Activated CD4-positive, alpha-beta T cell treated with anti-CD3 and anti-CD28 coated beads, Interleukin-2, Interleukin-4, amounts not matched to agents 100 ng/mL and 50 ng/mL, durations not matched to agents 16 hours and 8 hours (primary cell): ENCODE measurements at places on chromosomes 3 and 15.

DNA sequence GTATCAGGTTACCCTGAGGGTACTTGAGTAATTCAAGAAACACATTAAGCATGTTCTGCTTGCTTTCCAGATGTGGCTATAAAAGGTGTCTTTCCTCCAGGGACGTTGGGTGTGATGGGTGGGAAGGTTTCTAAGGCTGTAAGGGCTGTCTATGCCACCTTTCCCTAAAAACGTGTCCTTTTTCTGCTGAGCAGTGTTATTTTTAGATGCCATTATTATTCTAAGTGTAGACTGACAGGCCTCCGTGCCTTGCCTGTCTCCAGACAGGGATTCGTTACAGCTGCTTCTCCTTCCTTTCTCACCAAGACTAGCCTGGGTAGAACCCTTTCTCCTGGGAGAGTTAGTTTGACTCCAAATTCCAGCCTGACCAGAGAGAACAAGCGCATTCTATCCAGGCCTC is 26.8 kb upstream of the RHO start:
- DNase-seq: no peak

DNA sequence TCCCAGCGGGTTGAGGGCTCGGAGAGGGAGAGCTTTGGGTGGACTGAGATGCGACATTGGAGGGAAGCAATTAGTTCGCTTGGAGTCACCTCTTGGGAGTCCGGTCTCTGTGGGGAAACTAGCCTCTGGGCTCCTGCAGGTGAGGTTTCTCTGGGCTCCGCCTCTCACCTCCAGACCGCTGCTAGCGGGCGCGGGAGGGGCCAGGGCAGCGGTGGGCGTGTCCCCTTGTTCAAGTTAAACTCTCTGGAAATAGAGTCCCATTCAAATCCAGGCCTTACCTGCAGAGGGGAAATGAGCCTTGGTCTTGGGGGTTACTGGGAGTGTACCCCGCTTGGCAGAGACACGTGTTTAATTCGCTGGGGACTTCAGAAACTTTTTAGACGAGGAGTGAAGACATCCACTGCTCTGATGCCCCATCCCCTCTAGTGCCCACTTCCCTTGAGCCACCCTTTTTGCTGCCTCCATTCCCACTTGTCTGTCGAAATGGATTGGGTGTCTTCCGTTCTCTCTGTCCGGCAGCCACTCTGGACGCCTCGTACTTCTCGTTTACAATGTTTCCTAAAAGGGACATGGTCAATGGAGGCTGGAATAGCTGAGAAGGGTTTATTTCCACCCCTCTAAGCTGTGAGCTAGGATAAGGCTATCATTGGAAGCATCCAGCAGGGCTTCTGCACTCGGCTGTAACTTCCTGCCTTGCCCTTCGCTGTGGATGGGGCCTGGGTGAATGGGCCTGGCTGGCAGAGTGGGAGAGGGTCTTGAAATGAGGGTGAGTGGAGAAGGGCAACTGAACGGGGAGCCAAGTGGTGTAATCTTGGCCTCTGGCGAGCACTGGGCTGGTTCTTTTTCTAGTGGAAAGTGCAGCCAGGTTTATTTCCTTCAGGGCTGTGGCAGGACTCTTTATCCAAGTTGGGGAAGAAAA is 1.1 kb downstream of the MITF start:
- peak; percentile 2 for DNase-seq

GRCh38 chr3:71563827-71564226 is 19.7 kb downstream of the FOXP1 start:
- DNase-seq: no peak

GRCh38 chr3:121957674-121958415 is 63.6 kb downstream of the SLC15A2 start:
- DNase-seq: no peak

DNA sequence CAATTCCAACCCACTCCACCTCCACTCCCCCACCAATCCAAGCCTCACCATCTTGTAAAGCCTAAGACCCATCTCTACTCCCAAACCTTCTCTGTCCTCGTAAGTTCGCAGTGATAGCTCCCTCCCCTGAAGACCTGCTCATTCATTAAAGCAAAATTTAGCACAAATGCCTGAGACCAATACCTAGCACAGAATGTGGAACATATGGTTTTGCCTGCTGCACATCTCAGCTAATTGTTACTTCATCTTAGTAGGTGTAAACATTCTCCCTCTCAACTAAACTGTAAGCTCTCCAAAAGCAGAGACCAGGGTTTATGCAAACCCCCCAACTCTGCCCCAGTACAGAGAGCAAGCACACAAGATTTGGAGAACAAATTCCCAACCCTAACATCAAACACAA is 20.5 kb downstream of the DCLK3 start:
- DNase-seq: no peak

DNA sequence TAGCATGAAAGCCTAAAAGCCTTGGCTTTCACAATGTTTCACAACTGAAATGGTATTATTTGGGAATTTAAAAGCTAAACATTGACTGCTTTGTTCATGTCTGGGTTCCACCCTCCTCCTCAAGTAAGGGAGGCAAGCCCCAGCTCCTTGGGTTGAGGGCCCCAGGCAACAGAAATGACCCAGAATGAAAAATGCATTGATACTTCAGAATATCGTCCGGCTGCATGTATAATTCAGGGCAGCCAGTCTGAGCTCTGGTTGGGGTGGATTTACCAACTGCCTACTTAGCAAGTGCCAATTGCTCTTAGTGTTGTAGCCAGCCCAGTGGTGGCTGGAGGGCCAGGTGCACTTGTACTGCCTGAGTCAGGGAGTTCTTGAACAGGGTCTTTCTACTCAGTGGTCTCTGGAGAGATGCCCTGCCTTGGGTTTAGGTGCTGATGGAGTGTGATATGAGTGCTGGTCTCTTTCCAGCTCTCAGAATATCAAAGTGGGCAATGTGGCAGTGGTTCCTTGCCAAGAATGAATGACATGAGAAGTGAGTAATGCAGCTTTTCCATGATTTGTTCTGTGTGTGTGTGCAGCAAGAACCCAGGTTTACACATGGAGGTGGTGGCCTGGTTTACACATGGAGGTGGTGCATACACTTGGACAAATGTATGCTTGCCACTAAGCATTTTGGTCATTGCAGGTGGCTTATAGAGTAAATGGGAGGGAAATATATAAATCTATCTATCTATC is 40.9 kb upstream of the ADAMTSL3 start:
- DNase-seq: no peak

- DNase-seq: no peak
Measured at GRCh38 chr3:46858456-46858855, 4.8 kb downstream of the MYL3 start.

DNA sequence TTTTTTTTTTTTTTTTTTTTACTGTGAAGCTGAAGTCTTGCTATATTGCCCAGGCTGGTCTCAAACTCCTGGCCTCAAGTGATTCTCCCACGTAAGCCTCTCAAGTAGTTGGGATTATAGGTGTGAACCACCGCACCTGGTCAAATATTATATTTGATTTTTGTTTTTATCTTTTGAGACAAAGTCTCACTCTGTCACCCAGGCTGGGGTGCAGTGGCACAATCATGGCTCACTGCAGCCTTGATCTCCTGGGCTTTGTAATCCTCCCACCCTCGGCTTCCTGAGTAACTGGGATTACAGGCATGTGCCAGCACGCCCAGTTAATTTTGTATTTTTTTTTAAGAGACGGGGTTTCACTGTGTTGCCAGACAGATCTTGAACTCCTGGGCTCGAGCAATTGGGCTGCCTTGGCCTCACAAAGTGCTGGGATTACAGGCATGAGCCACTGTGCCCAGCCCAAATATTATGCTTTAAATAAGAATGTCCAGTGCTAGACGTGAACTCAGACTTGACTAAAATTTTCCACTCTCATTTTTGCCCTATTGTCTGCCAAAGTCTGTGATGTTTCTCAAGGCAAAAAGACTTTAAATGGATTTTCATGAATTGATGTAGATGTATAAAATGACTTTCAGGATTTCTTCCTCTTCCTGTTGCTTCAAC is 33.4 kb upstream of the CRBN start:
- no peak for DNase-seq
